ENCODE measurements at places on chromosomes 1 and 21. TPM values are rescaled to one million over a fixed set of nuclear protein-coding genes. Genes with fewer than 3 reads are reported as not detected.

DNA sequence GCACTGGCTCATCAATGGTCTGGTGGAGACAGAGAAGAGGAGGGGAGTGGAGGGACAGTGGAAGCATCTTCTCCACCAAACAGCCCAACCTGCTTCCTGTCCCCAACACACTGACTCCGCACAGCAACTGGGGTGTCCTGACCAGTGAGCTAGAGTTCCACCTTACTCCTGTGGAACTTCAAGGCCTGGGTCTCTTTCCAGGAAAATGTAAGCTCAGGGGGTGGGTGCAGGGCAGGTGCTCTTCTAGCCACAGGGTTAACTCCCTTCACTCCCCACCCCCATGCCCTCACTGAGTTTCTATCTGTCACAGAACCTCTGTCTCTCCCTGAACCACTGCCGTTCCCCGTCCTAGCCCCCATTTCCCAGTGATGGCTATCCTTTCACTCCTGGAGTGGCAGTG, 876 bp downstream of the MOB3C start:
- no peak for DNase-seq

DNA sequence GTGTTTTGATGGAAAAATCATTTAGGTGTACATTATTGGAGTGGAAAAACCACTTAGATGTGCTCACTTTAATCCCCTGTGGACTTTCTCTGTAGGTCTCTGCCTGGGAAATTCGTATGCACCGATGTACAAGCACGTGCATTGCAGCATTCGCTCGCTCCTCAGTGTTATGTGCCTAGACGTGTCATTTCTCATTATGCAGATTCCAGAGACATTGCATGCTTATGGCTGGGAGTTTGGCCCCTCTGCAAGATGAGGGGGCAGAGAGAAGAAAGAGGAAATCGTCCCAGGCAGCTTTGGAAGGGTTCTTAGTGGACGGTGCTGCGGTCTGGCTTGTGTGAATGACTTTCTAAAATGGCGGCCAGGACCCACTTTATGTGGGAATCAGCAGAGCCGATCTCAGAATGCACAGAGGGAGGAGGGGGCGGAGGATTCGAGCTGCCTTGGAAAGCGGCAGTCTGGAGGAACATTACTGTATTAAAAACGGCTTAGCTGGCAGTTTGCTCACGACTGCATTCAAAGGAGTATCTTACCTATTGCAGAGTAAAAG, 2.3 kb downstream of the SPEN start:
- no peak for DNase-seq

DNA sequence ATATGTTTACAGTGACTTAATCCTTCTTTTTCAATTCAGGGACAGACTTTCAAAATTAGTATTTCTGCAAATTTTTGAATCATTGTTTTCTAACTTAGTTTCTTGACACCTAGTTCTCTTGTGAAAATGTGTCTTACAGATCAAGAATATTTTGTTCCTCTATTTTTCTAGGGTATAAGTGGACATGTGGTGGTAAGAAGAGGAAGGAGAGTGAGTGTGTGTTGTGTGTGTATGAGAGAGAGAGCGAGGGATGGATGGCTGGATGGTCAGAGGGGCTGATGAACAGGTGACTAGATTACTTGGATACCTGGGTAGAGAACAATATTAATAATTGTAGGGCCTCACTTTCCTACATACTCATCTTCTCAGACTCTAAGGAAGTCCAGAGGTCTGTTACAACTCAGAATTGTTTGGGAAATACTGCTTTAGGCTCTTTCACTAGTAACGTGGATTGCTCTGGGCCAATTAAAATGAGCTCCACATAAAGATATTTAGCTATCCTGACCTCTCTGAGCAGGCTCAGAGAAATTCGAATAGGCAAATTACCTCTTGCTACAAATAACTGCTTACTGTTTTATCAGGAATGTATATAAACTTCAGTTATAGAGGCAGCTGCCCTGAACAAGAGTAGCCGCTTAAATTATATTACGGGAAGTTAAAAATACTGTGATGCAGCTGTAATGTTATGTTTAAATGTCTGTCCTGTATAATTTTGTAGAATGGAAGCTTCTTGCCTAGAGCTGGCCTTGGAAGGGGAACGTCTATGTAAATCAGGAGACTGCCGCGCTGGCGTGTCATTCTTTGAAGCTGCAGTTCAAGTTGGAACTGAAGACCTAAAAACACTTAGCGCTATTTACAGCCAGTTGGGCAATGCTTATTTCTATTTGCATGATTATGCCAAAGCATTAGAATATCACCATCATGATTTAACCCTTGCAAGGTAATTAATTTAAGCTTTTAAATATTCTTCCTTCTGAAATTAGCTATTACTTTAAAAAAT, 19.7 kb downstream of the GPSM2 start:
- DNase-seq: no peak

DNA sequence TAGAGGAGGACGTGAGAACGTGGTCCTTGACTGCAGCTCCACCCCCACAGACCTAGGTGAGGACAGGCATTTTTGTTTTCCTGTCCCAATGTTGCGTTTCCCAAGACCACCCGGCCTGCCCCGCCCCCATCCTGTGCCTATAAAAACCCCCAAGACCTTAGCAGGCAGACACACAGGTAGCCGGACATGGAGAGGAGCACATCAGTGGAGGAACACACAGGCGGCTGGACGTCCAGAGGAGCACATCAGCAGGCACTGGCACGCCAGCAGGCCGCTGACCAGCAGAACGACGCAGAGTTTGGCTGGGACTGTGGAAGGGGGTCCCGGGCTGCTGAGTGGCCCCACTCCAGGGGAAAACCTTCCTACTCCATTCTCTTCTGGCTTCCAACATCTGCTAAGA, 12.7 kb upstream of the HMGCL start:
- DNase-seq: no peak

DNA sequence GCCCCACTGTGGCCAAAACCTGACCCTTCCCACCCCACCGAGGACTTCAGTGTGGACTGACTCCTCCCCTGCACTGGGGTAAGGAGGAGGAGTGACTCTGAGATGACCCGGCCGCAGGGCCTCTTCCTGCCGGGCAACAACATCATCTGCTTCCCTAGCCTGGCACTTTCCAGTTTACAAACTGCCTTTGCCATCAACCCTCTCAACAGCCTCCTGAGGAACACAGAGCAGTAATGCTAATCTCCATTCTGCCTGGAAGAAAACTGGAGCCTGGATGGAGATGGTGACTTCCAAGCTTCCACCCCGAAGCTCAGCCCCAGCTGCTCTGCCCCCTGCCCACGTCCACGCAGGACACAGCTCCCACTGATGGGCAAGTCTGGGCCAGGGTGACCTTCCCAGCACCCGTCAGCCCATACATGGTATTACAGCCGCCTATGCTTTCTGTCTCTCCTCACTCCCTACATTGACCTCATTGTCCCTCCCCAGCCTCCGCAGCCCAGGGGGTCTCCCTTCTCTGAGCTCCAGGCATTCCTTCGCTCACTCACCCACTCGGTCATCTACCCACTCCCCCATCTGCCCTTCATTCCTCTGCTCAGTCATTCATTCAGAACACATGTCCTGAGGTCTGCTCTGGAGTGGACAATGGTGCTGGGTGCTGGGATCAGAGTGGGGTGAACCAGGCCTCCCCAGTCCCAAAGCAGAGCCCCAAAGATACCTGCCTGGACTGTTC, 34.2 kb downstream of the RAP1GAP start:
- no peak for DNase-seq

- DNase-seq: no peak
These were observed 244.0 kb upstream of the DMRTA2 start for GRCh38 chr1:50667272-50667671.

- no peak for DNase-seq
These were observed 203.7 kb upstream of the C1orf87 start for GRCh38 chr1:60277269-60277668.

- no peak for DNase-seq
These were observed 256.2 kb downstream of the DISC1 start for GRCh38 chr1:231882790-231883189.

DNA sequence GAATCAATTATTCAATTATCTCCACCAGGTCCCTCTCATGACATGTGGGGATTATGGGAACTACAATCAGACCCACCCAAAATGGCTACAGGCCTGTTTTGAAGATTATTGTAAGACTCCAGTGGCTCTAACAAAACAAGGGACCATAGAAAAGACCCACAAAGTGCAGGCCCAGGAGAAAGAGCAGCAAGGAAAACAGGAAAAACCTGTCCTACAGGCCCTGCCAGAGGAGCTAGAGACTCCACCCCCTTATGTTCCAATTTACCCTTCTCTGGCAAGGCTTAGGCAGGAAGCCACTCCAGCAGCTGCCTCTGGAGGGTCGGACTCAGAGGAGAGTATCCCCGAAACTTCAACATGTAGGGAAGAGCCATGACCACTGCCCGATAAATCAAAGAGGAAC, 96.5 kb downstream of the LIPI start:
- no peak for DNase-seq

- DNase-seq: no peak
These were observed 6.2 kb downstream of the PANK4 start for GRCh38 chr1:2520206-2520605.

DNA sequence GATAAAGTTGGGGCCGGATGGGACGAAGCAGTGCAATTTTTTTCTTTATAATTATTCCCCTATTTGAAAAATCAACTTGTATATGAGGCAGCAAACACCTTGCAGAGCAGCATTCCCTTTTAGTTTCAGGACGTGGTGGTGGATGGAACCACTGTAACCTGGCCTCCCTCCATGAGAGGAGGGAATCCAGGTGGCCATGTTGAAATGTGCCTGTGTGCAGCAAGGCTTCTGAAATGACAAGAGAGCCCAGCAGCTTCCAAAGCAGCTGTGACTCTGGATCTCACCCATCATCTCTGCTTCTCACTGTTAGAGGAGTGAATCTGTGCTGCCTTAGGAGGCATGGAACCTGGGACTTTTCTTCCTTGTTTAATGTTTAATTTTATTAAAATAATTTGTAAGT, 42.3 kb downstream of the NFIA start:
- no peak for DNase-seq

DNA sequence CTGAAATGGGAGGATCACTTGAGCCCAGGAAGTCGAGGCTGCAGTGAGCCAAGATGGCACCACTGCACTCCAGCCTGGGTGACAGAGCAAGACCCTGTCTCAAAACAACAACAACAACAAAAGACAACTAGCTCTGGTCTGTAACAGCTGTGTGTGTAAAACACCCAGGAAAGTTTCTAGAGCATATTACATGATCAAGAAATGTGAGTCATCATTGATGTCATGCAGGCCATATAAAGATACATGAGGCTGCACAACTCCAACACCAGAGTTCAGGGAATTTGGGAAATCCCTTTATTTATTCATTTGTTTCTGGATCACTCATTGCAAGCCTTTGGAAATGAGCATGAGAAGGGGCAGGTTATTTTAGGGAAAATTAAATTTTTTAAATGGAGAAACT, 50.3 kb upstream of the CTPS1 start:
- DNase-seq: no peak

- DNase-seq: no peak
These were observed 87.0 kb downstream of the SCMH1 start for GRCh38 chr1:41155105-41155504.

DNA sequence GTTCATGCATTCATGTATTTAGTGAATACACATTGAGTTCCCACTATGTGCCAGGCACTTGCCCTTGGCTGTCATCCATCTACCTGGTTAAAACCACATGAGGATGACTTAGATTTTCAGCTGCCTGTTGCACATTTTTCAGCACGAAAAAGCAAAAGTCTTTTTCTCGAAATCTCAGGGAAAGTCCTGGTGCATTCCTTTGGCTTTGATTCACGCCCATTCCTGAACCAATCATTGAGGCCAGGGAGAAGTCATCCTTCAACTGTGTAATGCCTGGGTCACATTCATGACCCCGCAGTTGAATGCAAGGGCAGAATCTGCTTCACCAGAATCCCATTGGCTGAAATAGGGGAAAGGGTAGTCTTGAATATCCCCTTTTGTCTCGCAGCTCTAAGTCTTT, 84.4 kb downstream of the RNF220 start:
- DNase-seq: no peak

GRCh38 chr1:39409055-39409816, 82.2 kb upstream of the BMP8A start:
- no peak for DNase-seq

GRCh38 chr1:204294357-204294756, 65.4 kb downstream of the PLEKHA6 start:
- DNase-seq: no peak

TMEM50A gene
- 113 TPM for total RNA-seq

TRIM63 gene
- total RNA-seq: not detected

RSPH1 gene
- total RNA-seq: not detected

MYOC gene
- not detected for total RNA-seq

ADGRL2 gene
- not detected for total RNA-seq

SAMSN1 gene
- 73.0 TPM for total RNA-seq

Measured in activated T-helper 2 cell treated with anti-CD3 and anti-CD28 coated beads, Interferon-gamma antibody, Interleukin-2, Interleukin-4, amounts not matched to agents 10 μg/mL and 5 μg/mL and 100 μg/mL, durations not matched to agents 14 hours and 24 hours and 36 hours (primary cell).